ENCODE measurements at places on chromosomes 12 and 14. TPM values are rescaled to one million over a fixed set of nuclear protein-coding genes. Genes with fewer than 3 reads are reported as not detected.

GRCh38 chr12:103640831-103641230, 53.8 kb downstream of the STAB2 start:
- DNase-seq = no peak

DNA sequence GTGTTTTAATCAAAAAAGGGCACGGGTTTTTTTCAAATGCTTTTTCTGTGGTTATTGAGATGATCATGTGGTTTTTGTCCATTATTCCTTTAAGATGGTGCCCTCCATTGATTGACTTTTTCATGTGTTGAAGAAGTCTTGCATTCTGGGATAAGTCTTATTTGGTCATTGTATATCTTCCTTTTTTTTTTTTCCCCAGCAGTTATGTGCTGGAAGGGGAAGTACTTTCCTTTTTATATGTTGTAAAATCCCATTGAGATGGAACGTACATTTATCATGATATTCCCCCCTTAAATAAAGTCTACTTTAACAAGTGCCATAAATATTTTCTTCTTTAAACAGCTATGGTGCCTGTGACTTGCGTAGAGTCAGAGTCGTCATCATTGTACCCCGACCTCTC, 24.8 kb upstream of the MUCL1 start:
- DNase-seq = no peak

The LBHD2 gene
- not detected for total RNA-seq

- no peak for DNase-seq
Measured at GRCh38 chr14:56592746-56593544, 13.3 kb downstream of the TMEM260 start.

DNA sequence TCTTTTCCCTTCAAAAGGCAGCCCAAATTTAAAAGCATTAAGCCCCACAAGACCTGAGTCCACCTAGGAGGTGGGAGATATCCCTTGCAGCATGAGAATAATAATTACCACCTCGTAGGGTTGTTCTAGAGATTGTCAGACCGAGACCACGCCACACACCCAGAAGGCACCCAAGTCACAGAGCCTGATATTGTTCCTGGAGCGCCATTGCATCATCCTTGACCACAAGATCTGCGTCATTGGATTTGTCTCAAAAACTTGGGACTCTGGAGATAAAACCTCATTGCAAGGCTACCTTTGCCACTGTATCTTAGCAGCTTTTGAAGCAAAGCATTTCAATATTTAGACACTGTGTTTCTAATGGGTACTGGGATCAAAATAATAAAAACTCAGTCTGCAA, 29.4 kb upstream of the PPP2R5C start:
- peak; percentile 51 for DNase-seq

- no peak for DNase-seq
Measured at GRCh38 chr12:103697971-103698751, 111.1 kb downstream of the STAB2 start.

GRCh38 chr12:86597431-86597830, 341.2 kb upstream of the MGAT4C start:
- DNase-seq = no peak

DNA sequence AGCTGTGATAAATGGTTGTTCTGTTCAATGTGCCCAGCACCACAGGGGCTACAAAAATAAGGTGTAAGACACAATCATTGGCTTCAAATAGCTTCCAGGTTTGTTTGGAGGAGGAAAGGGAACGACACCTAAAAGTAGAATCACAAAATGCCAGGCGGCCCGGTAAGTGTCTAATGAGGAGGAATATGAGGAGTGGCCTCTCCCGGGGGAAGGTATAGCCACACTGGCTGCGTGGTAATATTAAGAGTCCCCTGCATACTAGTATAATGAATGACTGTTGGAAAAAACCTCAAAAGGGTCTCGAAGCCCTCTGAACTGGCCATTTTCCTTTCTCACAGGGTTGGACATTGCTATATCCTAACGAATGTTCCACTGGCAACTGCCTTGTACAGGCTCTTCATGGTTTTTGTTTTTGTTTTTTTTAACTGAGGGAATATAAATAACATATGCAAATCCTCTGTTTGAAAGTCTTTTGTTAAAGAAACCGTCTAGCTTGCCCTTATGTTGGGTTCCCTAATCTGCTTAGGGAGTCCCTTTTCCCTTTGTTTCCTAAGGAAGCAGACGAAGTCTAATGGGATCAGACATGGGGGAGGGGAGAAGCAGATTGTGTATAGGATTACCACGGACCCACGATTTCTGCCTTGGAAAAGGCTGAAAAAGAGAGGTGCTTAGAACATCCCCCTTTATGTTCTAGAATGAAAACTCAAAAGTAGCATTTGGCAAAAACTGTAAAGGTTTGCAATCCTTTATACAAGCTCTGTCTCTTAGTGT, 4.2 kb downstream of the CCDC60 start:
- no peak for DNase-seq

The GALNT8 gene
- not detected for total RNA-seq

DNA sequence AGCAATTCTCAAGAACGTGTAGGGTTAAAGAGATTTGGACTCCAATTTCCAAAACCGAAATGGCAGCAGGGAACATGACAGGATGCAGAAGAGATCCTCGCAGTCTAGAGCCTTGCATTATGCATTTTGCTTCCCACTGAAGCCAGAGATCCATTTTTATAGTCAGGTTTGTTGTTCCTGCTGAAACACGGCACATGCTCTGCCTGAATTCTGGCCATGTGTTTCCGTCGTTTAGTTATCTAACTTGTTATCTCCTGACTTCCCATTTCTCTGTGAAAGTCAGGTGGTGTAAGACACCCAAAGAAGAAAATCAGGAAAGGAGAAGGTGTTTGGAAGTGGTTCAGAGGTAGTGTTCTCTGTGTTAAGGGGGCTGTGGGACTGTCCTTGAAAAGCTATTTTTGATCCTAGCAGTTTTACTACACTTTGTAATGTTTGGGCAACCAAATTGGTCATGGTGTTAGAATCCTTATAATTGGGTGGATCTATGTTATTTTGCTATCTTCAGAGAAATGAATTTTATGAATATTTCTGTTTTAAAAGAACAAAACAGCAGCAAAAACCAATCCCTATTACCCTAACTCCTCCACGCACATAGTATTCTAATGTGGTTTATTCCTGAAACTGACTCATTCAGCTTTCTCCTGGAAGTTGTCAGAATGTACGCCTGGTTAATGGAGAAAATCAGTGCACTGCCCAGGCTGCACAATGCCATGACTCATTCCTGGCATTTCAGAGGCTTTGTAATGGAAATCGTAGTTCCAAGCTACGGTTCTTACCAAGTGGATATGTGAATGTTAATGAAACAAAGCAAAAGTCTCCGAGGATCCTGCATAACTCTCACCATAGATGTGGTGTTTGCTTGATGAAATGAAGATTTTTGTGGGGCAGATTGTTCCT, 110.1 kb downstream of the SAMD4A start:
- DNase-seq = peak; percentile 96

The NRXN3 gene
- total RNA-seq = 1.1 TPM

The MIP gene
- total RNA-seq = 0.15 TPM

The CD27 gene
- not detected for total RNA-seq

- no peak for DNase-seq
Measured at GRCh38 chr14:97058589-97058988, 261.4 kb downstream of the VRK1 start.

The CLEC2A gene
- total RNA-seq = not detected

DNA sequence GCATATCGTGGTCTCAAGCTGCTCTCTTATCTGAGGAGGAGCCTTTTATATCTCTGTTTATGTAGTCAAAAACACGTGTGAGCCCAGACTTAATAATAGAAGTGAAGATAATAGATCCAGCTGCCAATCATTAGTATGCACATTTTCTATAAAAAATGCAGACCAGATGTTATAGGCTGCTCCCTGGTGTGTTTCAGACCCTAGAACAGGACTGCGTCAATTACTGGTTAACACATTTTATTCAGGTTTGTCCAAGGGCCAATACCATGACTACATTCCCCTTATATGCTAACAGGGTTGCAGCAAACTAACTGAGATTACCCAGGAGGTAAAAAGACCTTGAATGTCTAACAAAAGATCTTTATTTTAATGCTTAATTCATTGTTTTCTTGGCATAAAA, 98.5 kb upstream of the NEDD1 start:
- no peak for DNase-seq

DNA sequence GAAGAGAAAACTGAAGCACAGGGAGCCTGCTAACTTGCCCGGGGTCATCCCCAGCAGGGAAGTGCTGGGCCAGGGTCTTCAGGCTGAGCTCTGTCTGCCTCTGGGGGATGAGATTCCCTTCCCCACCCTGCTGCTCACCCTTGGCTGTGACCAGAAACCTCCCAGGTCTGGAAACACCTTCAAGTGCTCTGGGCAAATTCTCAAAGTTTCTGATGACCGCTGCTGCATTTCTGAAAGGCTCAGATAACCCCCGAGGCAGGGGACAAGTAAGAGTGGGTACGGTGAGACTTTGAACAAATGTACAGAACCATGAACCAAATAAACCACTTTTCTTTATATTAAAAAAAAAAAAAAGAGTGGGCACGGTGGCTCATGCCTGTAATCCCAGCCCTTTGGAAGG, 41.3 kb downstream of the LTBP2 start:
- DNase-seq = peak; percentile 51

GRCh38 chr14:105058521-105059034, 6.7 kb downstream of the GPR132 start:
- no peak for DNase-seq

DNA sequence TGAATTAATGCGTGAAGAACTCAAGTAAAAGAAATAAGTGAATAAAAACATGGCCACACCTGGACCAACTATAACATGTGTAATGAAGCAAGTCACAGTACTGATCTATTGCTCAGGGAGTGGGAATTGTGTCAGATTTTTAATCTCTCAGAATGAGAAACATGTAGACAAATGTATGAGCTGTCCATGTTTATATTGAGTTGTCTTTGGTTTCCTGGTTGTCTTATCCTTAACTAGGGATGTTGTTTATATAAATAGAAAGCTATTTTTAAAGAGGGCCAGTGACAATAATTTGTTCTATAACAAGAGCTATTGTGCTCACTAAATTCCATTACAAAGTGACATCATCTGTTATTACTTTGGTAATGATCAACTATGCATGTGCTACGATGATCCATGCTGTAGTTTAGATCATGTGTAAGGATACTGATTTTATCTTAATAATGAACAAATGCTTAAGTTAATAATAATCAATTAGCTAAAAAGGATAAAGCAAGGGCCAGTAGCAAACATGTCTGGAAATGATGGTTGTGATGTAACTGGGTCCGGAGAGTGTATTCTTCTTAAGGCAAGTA, 91.3 kb upstream of the RTL1 start:
- peak; percentile 37 for DNase-seq

The SOAT2 gene
- 0.22 TPM for total RNA-seq

The SLC2A14 gene
- total RNA-seq = not detected

DNA sequence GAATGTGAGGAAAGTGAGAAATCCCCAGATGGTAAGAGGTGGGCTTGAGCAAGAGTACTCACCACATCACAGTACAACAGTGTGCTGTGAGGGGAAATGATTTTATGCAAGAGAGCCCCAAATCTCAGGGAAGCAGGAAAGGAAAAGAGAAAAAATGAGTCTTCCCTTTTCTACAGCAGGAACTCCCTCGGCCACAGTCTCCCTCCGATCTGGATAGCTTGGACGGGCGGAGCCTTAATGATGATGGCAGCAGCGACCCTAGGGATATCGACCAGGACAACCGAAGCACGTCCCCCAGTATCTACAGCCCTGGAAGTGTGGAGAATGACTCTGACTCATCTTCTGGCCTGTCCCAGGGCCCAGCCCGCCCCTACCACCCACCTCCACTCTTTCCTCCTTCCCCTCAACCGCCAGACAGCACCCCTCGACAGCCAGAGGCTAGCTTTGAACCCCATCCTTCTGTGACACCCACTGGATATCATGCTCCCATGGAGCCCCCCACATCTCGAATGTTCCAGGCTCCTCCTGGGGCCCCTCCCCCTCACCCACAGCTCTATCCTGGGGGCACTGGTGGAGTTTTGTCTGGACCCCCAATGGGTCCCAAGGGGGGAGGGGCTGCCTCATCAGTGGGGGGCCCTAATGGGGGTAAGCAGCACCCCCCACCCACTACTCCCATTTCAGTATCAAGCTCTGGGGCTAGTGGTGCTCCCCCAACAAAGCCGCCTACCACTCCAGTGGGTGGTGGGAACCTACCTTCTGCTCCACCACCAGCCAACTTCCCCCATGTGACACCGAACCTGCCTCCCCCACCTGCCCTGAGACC, 7.8 kb downstream of the ATN1 start:
- DNase-seq = no peak
